ENCODE measurements at places on chromosomes 12 and 14. TPM values are rescaled to one million over a fixed set of nuclear protein-coding genes. Genes with fewer than 3 reads are reported as not detected.

GRCh38 chr12:68334132-68334531, 2.0 kb upstream of the MDM1 start:
- no peak for DNase-seq

- DNase-seq = no peak
Measured at GRCh38 chr12:3744229-3744901, 8.5 kb downstream of the CRACR2A start.

FBLN5 gene
- 161 TPM for polyA plus RNA-seq

HHIPL1 gene
- polyA plus RNA-seq = 1.8 TPM

Measured in right renal pelvis (tissue), 4 donors.